CD14-positive monocyte (primary cell): ENCODE measurements at places on chromosomes 11 and 22. TPM values are rescaled to one million over a fixed set of nuclear protein-coding genes. Genes with fewer than 3 reads are reported as not detected.

Gene STK33
- polyA plus RNA-seq = not detected in 2 replicates

GRCh38 chr11:128790196-128790595 is 76.9 kb downstream of the KCNJ1 start:
- no peak for DNase-seq

Gene SLC7A4
- not detected in 2 replicates for polyA plus RNA-seq

Gene P2RY6
- 1.8 and 3.8 TPM in 2 replicates for polyA plus RNA-seq

- no peak for DNase-seq
These were observed 18.0 kb downstream of the ST13 start for GRCh38 chr22:40838486-40838885.

GRCh38 chr11:20113149-20113438 is 47.2 kb downstream of the DBX1 start:
- DNase-seq = peak; percentile 33

Gene AKIP1
- polyA plus RNA-seq = 18.7 TPM

GRCh38 chr22:32708830-32709229 is 92.7 kb upstream of the TIMP3 start:
- no peak for DNase-seq

DNA sequence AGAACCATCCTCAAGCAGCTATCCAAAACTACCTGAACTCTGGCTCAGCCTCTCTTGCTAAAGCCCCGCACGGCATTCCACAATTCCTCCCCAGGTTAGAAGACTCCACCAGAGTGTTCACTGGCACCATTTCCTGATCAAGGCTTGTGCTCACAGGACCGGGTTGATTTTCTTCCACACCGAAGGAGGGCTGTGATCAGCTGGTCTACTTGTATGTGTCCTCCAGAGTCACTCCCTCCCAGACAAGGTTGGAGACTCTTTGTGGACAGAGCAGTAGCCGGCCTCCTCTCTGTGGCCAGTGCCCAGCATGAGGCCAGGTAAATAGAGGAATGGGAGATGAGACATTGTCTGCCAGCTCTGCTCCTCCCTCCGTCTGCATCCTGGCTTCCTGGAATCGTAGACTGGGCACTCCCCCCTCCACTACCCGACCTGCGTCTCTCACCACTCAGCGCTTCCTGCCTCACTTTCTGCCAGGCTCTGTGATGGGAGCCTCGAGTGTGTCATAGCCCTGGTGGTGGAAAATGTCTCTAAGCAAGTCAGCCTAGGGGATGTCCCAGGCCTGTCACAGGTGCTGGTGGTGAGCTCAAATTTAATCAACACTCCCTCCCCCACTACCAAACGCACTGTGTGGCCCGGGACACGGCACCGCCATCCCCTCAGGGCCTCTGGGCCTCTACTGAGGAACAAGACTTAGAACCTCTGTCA is 12.5 kb upstream of the TMPRSS6 start:
- peak; percentile 30 for DNase-seq

- DNase-seq = no peak
These were observed 5.6 kb downstream of the LIPT2 start for GRCh38 chr11:74487875-74488274.

DNA sequence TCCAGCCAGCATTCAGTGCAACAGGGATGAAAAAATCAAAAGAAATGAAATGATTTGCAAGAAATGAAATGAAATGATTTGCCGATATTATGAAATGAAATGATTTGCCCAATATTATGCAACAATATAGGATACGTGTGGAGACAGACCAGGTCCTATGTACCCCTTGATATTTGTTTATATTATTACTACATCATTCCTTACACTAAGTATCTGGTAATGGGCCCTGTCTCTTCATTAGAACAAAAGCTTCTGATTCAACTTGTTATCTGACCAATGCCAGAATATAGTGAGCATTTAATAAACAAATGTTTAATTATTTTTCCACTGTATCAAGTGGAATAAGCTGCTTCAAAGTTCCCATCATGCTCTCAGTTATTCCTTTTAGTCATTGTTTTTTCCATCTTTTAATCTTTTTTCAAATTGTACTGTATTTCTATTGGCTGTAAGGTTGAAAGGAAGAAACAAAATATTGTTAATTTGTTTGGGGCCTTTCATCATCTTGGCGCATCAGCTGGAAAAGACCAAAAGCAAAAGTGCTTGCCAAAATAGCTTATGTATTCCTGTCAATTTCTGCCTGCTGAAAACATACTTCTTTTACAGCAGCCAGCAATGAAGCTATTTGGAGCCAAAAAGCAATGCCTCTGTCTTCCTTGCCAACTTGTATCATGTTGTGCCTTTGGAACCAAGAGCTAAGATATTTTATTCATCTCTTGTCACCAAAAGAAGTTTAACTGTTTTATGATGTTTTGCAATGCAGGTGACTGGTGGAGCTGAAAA is 2314.9 kb downstream of the LRRC4C start:
- no peak for DNase-seq

DNA sequence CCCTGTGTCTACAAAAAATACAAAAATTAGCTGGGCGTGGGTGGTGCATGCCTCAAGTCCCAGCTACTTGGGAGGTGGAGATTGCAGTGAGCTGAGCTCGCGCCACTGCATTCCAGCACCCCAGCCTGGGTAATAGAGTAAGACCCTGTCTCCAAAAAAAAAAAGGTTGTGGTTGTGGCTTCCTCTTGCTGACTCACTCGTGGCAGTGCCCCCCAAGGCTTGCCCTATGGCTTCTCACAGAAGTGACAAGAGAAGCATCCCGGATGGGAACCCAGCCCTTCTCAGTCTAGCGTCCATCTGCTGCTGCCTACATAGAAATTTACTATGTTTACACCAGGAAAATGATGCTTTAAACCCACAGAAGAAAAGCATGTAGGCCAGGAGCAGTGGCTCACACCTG is 68.5 kb upstream of the PITPNB start:
- DNase-seq = no peak

DNA sequence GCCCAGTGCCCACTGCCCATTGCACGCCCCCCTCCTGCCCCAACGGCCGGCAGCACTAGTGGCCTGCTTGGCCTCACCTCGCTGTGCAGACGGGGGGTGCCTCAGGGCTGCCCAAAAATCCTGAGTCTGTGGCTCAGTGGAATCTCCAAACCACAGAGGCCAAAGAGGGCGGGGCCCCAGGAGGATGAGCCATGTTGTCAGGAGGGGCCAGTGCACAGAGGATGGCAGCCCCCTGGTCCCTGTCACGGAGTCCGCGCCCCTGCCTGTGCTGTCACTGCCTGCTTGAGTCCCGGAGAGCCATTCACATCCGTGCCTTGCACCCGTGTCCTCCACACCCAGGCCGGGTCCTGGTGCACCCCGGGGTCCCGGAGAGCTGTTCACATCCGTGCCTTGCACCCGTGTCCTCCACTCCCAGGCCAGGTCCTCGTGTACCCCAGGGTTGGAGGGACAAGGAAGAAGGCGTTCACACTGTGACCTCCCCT is 36.4 kb upstream of the MUC5AC start:
- no peak for DNase-seq

GRCh38 chr22:40666151-40666848 is 13.0 kb upstream of the MCHR1 start:
- no peak for DNase-seq

DNA sequence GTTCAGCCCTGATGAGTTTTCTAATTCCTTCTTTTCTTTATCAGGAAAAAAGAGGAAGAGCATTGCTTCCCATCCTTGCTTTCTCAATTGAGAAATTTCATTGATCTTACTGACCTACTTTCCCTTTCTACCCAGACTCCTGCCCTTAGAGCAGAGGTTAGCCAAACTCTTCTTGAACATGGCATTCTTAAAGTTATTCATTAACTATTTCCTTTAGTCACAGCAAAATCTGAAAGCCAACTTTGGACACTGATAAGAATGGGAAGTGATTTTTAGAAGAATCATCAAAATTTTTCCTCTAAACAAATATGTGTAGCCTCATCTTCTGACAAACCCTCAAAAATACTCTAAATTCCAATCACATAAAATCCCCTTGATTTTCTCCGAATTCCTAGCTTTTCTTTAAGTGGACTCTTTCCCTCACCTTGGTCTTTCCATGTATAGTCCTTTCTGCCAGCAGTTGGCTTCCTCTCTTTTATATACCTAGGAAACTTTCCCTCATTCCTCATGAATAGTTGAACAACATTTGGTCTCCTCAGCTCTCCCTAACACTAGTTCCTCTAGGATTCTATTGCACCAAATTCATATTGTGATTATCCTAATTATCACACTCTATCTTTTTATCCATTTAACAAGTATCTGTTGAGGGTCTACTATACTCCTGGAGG is 566.7 kb upstream of the CCDC90B start:
- DNase-seq = no peak

GRCh38 chr22:28139961-28140360 is 220.9 kb upstream of the PITPNB start:
- no peak for DNase-seq

DNA sequence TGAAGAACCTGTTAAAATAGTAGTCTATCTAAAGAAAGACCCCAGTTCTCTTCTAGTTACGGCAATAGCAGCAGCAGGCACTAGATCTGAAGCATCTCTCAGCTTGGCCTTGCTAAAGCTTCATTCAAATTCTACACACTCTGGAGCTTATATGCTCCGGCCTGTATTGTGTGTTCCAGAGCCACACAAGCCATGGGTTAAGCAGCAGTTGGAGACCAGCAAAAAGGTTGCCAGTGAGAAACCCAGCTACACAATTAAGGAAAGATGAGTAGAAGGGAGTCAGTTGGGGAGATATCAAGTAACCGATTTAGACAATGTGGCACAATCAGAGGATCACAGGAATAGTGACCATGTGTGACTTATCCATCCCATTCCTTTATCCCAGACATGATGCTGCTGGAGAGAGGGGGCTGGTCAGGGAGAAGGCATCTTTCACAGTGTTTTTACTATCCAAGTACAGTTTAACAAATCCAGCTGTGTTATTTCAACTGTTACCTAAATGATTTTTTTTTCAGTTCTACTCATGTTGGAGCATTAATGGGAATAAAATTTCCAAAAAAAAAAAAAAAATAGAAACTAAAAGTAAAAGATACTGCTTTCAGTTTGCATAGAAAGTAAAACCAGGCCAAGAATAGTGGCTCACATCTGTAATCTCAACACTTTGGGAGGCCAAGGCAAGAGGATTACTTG is 41.0 kb downstream of the PAX6 start:
- no peak for DNase-seq

DNA sequence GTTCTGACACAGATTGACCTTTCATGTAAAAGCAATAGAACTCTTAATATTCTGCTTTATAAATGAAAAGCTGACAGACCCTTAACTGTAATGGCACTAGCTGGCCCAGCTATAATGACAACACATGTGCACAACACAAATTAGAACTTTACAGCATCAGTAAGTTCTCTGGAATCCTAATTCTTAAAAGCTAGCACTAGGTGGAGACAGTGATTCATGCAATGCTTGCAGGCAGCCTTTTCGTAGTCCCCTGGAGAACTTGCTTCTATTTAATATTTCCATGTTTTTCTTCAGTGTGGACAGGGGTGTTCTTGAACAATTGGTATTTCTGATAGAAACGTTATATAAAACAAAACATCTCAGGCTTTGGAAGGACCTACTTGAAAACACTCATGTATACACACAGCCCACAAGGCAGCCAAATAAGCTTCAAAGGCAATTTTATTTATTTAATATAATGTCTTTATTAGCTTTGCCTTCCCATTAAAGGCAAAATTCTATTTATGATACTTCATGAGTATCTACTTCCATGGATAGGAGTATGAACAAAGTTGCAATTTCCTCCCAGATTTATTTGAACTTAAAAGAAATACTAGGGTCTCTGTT is 374.3 kb upstream of the MPPED2 start:
- DNase-seq = no peak

GRCh38 chr22:28223826-28224225 is 304.8 kb upstream of the PITPNB start:
- DNase-seq = no peak

DNA sequence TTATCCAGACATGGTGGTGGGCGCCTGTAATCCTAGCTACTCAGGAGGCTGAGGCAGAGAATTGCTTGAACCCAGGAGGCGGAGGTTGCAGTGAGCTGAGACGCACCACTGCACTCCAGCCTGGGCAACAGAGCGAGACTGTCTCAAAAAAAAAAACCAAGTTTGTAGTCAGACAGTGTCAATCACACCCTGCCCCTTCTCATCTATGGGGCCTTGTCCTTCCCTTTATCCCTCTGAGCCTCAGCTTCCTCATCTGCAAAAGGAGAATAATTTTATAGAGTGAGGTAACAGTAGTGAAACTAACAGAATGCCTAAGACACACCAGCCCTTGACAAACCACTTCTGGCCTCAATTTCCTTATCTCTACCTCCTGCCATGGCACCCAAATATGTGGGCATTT is 10.7 kb downstream of the BCL9L start:
- DNase-seq = peak; percentile 72

DNA sequence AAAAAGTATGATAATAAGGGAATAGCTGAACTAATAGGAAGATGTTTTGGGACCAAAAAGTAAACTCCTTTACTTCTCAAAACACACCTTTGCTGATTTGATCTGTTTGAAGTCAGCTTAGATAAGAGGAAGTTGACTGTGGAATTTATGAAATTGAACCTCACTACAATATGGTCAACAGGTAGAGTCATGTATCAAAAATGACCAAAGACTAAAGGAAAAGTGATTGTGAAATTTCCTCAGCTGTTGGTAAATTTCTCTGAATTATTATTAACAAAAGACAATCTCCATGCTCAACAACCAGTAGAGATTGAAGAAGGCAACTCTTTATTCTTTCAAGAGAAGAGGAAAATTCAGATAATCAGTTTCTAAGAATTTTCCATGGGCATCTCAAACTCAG is 826.5 kb downstream of the KCNA4 start:
- no peak for DNase-seq

Gene CEP164
- polyA plus RNA-seq = 8.0 TPM

Gene DGAT2
- polyA plus RNA-seq = 14.0 and 14.8 TPM in 2 replicates

- peak; percentile 25 for DNase-seq
These were observed 700 bp upstream of the DEPDC5 start for GRCh38 chr22:31753005-31753633.

Gene ATG2A
- 2.6 TPM for polyA plus RNA-seq

Gene ARHGAP20
- polyA plus RNA-seq = not detected

Gene C11orf16
- not detected in 2 replicates for polyA plus RNA-seq

DNA sequence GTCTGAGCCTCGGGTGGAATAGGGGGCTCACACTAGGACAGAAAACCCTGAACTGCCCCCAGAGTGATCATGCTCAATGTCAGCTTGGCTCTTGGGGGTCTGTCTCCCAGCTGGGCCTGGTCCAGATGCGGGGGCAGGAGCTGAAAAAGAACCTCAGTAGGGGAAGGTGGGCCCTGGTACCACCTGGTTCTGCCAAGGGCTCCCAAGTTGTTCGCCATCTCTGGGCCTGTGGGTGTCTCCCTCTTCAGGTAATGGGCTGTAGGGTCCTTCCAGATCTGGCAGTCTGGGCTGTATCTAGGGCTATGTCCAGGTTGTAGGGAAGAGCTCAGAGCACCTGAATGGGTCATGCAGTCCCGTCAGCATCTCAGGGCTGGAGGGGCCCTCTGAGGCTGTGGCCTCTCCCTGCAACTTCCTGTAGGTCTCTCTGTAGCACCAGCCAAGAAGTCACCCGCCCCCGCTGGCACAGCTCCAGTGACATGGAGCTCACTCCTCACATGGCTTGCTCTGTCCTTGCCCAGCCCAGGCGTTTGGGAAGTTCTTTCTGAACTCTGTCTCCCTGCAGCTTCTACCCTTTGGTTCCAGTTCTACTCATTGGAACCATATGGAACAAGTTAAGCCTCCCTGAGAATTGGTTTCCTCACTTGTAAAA is 33.0 kb upstream of the SOX10 start:
- no peak for DNase-seq
